Lung (tissue), 17 donors: ENCODE measurements at places on chromosomes 5 and 9.

- no peak for DNase-seq
Measured at GRCh38 chr9:36831381-36832161, 202.5 kb downstream of the PAX5 start.

DNA sequence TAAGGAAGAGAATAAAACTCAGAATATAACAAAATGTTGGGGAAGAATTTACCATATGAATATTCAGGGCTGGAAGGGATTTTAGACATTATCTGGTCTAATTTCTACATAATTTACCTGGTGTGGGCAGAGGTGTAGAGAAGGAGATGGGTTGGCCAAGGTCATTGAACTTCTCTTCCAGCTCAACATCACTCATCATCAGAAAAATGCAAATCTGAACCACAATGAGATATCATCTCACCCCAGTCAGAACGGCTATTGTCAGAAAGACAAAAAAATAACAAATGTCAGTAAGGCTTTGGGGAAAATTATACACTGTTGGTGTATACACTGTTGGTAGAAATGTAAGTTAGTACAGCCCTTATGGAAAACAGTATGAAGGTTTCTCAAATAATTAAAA lies 121.7 kb downstream of the PTTG1 start:
- DNase-seq: no peak

DNA sequence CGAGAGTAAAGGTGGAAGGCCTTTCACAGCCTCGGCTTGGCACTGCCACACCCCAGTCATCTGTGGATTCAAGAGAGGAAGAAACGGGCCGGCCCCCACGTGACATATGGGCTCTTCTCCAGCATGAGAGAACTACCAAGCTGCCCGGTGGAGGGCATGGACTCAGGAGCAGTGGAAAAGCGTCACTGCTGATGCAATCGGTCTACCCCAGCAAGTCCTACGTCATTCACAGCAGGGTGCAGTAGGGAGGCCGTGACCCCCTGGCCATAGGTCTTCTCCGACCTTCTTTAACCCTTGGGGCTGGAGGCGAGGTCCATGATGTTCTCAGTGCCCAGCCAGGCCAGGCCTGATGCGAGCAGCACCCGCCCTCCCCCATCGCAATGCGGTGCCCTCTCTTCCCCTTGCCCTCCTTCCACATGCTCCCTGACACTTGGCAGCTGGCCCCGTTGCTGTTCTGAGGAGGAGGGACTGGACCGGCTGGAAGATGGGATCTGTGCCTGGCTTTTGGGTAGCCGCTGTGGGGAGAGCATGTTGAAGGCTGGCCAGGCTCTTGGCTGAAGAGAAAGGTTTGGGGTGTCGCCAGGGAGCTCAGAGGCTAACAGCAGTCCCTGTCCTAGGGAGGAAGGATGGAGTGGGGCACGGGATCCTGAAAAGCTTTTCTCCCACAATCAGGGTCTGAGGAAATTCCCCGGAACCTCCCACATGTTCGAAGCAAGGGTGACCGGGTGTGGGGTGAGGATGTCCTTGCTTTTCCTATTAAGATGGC lies 89.8 kb downstream of the LIFR start:
- DNase-seq: peak; percentile 80

- no peak for DNase-seq
Measured at GRCh38 chr5:172385010-172385563, 69.2 kb downstream of the SH3PXD2B start.

- DNase-seq: no peak
Measured at GRCh38 chr9:27468462-27469110, 55.5 kb upstream of the IFNK start.

- no peak for DNase-seq
Measured at GRCh38 chr9:78707481-78707991, 410.6 kb downstream of the PSAT1 start.

GRCh38 chr5:12323637-12324229 lies 419.5 kb upstream of the CTNND2 start:
- no peak for DNase-seq

DNA sequence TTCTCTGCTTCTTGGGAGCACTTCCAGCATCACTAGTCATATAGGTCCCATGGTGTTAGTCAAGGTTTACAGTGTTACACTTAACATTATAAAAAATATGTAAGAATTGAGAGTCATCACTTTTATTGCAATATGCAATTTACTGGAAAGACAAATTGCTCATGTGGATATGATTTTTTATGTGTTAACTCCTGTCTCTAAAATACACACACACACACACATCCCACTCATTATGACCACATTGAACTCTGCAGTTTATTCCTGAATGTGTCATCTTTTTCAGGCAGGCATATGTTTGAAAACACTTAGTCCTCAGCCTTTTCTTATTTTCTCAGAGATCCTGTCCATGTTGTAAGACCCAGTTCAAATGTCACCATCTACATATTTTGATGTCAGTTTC lies 148.5 kb upstream of the MRPS30 start:
- DNase-seq: no peak

DNA sequence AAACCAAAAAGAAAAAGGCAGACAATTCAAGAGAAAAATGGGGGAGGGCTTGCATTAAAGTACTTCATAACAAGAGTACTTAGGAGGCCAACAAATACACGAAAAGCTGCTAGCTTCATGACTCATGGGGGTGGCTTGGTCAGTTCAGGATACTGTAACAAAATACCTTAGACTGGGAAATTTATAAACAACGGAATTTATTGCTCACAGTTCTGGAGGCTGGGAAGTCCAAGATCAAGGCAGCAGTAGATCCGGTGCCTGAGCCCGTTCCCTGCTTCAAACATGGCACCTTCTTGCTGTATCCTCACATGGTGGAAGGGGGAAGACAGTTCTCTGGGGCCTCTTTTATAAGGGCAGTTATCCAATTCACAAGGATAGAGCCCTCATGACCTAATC lies 111.4 kb downstream of the C9orf50 start:
- DNase-seq: no peak

DNA sequence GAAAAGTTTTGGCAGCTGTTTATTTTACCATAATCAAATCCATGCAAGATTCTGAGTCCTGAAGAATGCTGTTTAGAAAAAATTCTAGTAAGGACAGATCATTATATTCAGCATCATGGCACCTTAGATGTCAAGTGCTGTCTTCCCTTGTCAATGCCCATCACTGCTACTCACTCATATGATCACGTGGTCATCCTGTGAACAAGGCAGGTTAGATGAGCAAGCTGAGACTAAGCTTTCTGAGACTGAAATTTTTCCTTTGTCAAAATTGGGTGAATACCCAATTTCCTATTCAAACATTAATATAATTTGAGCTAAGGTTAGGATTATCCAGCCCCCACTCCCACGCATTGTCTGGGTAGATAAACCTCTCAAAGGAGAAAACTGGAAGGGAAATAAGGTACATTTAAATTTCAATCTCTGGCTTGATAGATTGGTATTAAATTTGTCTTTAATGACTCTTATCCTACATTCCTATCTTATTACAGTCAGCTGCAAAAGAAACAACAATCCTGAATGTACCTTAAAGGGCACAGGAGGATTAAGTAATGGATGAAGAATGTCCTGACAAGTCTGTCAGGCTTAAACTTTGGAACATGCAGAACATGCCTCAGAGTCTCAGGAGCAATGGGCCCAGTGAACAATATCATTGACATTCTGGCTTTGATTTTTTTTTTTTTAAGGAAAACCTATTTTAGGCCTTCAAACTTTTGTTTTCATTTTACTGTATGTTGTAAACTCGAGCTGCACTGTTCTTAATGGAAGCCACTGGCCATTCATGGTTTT lies 148.7 kb upstream of the RANBP3L start:
- DNase-seq: no peak

DNA sequence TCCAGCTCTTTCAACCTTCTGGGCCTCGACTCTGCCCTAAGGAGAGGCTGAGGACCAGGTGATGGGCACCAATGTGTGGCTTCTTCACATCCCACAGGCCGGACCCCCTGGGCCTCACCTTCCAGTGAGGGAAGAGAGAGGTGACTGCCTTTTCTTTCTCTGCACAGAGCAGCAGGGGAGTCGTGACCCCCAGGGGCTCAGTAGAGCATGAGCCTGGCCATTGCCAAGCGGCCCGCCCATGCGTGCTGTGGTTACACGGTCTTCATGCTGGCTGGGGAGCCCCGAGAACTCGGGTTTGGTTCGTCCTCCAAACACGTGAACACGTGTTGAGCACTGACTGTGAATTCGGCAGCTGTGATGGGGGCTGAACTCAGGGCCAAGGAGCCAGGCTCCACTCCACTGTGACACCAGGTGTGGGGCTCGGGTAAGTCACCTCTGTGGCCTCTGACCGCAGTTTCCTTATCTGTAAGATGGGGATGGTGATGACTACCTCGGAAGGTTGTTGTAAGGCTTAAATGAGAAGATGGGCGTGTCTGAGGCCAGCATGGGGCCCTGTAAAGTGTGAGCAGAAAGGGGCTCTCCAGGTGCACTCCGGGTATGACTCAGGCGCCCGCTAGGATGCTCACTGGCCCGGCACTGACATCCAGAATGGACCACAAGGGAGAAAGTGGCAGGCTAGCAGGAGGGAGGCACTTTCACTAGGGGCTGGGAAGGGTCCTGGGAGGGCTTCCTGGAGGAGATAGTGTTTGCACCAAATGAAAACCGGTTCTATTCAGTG lies 13.4 kb upstream of the GRHPR start:
- DNase-seq: no peak

DNA sequence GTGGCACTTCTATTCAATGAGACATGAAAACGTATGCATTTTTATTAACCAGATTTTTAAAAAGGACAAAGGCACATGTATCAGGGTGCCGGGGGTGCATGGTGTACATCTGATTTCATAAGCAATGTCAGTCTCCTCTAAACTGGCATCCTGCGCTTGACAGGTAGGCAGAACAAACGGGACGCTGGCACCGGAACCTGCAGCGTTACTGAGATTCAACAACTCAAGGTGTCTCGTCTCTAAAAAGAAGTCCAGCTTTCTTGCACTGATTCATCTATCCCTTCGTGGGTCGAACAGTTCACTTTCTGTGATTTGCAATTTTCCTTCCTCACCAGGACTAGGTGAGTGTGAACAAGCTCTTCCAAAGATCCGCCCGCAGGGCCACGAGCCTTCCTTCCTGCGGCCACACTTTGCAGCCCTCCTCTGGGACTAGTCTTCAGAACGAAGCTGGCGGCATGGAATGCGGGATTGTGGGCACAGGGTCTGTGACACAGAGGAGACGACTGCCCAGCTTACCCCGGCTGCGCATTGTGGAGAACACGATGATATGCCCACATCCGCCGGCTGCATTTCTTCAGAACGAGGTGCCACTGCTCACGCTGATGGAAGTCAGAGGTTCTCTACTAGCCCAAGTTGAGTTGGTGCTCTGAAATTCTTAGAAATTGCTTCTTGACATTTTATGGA lies 7.2 kb downstream of the SLC6A3 start:
- no peak for DNase-seq

DNA sequence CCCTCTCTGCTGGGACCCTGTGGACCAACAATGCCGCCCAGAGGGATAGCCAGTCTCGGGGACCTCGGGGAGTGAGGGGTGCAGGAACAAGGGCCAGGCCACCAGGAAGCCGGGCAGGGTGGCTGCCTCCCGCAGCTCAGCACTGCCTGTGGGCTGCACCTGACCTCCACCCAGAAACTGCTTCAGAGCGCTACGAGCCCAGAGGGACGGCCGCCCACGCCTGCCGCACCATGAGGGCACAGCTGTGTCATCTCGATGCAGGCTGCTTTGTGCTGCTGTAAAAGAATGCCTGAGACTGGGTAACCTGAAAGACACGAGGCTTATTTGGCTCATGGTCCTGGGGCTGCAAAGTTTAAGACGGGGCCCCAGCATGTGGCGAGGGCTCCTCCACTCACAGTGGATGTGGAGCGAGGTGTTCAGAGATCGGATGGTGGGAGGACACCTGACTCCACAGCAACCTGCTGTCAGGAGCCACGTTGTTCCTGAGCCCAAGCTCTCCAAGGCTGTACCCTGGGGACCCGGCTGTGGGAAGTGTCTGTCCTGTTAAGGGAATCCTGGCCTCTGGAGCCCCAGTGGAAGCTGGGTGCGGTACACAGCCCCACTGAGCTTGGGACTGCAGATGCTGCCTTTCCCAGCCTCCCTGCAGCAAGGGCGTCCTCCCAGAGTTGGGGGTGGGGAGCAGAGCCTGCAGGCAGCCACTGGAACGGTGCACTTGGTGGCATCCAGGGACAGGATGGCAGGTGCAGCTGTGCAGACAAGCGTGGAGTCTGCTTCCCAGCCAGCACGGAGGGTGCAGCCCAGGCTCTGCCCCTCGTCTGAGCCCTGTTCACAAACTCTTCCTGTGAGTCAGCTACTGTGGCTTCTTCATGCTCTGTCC lies 11.8 kb upstream of the ZDHHC11 start:
- no peak for DNase-seq

- DNase-seq: no peak
Measured at GRCh38 chr5:39264528-39264927, 45.2 kb upstream of the FYB1 start.

GRCh38 chr9:107571148-107571547 lies 81.6 kb upstream of the KLF4 start:
- DNase-seq: no peak
